ENCODE measurements at places on chromosomes 7 and 10.
A peak's percentile ranks its signal among the peaks of the same experiment; 100 is the strongest.

DNA sequence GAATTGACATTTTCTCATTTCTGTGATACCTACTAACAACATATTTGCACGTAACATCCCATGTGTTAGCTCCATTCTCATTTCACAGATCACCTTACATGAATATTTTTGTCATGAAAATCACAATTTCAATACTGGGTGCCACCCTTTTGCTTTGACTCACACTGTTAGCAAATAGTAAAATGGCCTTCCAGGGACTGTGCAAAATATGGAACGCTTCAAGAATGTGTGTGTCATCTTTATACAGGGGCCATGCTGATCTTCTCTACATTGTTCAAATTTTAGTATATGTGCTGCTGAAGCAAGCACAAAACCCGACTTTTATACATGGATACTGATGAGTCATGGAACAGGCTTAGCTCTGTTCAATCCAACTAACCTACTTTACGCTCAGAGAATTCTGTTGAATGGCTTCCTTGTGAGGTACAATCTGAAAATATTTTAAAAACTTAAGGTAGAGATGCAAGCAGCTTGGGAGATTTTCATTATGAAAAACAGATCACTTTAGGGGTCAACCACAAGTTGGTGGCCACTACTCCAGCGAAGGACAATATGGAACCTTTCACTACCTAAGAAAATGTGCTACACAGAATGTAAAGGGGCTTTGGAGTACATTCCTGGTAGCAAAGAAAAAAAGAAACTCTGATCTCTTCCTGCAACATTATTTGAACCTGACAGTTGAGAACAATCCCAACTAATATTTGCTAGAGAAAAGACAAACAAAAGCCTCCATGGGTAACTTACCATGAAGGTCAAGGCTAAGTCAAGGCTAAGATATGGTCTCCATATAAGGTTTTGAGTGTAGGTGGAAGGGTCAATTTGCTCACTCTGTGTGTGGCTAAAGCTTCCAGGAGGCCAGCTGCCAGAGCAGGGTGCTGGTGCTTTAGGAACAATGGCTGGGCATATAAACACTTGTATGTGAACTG lies 11.9 kb downstream of the ANKRD26 start:
- no peak for DNase-seq

DNA sequence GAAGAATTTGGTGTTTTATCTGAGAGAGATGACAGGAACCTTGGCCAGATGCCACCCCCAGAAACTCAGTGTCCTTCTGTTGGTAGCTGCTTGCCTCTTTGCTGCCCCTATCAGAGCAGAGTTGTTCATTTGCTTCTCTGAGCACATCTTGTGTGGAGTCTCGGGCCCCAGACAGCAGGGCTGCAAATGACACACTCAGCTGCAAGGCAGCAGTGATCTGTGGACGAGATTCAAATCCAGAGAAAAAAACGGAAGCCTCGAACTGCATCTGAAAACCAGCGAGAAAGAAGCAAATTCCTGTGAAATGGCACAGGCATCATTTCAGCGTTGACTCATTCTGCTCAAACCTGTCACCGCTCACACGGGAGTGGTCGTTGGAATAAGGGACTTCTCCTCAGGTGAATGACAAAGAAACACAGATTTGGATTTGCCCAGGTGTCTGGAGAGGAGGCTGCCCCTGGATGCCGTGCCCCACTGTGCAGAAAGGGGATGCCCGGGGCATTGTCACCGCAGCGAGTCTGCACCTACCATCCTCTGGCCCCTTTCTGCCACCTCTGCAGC lies 144.7 kb downstream of the PFKFB3 start:
- DNase-seq, result peak; percentile 12

GRCh38 chr10:49734676-49735075 lies 27.4 kb downstream of the OGDHL start:
- no peak for DNase-seq

DNA sequence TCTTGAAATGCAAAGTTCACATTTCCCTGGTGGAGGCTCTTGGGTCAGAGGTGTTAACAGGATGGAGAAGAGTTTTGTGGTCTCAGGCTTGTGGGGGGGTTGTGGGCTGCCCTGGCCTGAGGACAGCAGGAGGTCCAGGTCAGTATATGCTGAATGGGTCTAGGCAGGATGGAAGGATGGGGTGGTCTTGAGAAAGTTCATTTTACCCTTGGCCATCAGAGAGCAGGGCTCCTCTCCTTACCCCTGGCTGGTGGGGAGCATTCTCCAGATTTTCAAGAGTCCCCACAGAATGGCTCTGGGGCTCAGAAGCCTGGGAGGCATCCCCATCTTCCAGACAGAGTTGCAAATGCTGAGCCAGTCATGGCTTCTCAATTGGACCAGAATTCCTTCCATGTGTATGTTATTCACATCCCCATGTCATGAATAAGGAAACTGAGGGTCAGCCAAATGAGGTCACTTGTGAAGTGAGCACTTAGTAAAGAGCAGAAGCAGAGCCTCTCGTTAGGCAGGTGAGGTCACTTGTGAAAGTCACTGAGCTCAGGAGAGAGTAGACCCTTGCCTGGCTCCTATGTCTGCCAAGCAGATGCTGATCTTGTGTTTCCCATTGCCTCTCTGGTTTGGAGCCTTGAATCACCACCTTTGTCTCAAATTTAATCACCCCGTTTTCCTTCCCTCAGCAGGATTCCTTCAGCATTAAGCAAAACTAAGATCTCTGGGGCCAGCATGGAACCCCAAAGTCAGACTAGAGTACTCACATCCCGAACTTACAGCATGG lies 33.0 kb downstream of the MBL2 start:
- no peak for DNase-seq

DNA sequence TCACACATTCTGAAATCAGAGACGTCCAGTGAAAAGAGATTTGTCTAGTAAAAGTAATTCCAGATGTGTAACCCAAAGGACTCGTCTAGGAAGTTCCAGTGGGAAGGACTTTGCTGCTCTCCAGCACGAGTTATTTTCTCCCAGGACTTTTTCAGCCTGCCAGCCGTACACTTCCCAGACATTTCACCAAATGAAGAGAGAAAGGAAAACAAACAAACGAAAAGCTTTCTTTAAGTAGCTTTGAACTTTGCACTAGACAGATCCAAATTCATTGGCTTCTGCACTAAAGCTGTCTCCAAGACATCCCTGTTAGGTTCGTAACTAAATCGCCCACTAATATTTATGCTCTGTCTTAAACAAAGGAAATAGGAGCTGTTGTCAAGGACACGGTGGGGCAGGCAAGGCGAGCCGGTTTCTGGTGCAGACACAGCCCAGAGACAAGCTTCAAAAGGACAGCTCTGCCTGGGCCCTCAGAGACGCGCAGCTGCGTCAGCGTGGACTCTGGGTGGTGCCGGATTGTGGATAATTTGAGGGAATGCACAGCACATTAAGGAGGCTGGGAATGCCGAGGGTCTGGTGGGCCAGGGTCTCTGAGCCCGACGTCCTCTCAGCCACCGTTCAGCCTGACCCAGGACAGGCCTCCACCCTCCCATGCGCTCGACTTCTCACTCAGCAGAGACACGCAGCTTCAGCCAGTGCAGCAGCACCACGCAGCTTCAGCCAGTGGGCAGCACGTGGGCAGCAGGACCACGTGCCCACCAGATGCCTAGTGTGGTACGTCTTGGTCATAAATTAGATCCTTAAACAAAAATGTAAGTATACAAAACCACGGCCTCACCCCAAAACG lies 64.1 kb upstream of the INSIG1 start:
- no peak for DNase-seq

GRCh38 chr7:39526666-39527065 lies 39.5 kb upstream of the YAE1 start:
- no peak for DNase-seq

DNA sequence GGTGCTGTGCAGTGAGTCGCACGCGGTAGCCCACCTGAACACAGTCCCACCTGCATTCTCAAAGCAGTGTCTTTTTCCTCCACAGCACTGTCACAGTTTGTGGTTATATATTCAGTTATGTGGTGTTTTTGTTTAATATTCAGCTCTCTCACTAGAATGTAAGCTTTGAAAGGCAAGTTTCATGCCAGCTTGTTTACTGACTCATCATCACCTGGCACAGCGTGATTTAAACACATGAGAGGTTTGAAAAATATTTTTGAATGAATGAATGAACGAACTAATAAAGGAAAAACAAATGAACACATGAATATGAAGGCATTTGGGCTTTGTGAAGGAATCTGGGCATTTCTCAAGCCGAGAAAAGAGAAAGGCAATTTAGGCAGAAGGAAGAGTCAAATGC lies 51.9 kb upstream of the TM9SF3 start:
- no peak for DNase-seq

DNA sequence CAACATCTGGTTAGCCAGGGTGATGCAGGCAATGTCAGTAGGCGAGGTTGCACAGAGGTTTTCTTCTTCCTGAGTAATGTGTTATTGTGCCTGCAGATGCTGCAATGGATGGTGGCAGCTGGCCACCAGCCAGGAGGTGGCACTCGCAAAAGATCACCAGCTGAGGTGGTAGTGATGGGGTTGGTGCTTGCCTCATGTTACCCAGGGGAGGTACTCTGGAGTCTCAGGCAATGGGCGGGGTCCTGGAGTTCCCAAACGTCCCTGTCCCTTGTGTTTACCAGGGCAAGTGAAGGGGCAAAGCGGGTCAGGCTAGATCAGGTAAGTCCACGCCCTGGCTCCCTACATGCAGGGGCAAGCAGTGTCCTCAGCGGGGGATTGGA lies 21.1 kb downstream of the CLRN3 start:
- DNase-seq, result no peak

DNA sequence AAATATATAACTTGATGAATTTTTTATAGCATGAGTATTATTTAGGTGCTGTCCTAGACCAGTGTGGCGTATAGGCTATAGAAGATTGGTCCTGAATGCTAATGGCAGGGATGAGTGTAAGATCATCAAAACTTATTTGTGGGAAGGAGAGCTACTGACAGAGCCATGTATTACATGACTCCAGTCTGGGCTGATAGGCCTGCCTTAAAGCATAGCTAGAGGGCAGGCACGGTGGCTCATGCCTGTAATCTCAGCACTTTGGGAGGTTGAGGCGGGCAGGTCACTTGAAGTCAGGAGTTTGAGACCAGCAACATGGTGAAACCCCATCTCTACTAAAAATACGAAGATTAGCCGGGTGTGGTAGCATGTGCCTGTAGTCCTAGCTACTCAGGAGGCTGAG lies 198.1 kb upstream of the KLF14 start:
- no peak for DNase-seq

DNA sequence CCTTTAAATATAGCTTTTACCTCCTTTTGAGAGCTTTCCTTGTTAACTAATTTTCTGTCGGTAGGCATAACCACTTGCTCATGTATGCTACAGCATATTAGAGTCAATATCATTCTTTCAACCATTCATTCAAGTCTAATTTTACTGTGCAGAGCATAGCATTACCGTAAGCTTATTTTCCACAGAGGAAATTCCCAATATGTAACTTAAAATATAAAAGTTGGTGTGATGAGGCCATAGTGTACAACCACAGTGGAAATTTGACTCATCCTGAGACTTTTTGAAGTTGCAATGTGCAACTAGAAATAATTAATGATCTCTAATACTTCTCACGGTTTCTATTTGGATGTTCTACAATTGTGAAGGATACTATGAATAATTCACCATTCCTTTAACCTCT lies 80.6 kb upstream of the KLF6 start:
- no peak for DNase-seq

- DNase-seq, result no peak
Measured at GRCh38 chr7:101390901-101391301, 28.2 kb downstream of the COL26A1 start.

- no peak for DNase-seq
Measured at GRCh38 chr10:7610651-7611389, 55.9 kb downstream of the ITIH5 start.

- no peak for DNase-seq
Measured at GRCh38 chr7:146129296-146129695, 12.7 kb downstream of the CNTNAP2 start.

- no peak for DNase-seq
Measured at GRCh38 chr7:18144166-18144565, 116.5 kb upstream of the PRPS1L1 start.

DNA sequence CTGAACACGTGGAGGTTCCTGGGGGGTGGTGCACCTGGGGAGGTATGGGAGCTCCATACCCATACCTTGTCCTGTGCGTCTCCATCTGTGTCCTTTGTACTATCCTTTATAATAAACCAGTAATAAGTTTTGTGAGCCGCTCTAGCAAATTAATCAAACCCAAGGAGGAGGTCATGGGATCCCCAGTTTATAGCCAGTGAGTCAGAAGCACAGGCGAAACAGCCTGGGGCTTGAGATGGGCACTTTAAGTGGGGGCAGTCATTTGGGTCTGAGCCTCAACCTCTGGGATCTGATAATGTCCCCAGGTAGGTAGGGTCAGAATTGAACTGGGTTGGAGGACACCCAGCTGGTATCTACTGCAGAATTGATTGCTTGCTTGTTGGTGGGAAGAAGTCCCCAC lies 16.9 kb downstream of the SNX10 start:
- DNase-seq, result no peak

- no peak for DNase-seq
Measured at GRCh38 chr10:16776896-16777295, 40.3 kb downstream of the RSU1 start.

DNA sequence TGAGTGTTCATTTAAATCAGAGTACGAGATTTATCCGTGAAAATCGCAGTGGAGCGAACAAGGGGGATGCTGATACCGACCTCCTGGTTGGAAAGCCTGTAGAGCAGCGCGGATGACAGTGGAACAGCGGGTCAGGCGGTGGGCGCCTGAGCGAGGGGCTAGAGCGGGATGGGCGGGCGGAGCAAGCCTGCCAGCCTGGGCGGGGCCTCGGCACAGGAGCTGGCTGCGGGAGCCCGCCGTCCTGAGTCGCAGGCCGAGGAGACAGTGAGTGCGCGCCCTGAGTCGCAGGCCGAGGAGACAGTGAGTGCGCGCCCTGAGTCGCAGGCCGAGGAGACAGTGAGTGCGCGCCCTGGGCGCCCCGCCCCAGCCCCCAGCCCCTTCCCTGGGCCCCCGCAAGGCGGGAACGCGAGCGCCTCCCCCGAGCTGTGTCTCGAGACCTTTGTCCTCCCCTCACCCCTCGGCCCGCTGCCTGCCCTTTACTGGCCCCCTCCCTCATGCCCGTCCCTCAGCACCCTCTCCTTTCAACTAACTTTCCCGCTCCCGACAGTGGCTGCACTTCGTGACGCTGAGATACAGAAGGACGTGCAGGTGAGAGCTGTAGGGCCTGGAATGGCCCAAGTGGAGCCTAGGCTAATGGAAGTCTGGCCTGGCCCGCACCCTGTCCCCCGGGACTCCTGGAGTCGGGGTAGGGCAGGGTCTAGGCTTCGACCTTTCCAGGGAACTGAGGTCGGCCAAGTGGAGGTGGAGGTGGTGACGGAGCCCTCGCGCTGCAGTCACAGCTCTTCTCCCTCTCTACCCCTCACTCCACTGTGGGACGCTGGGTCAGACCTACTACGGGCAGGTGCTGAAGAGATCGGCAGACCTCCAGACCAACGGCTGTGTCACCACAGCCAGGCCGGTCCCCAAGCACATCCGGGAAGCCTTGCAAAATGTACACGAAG lies at the start of gene AS3MT:
AS3MT (plus strand) TSS at position 213 of the 941 bp plus-strand sequence; CDS start at position 336, 123 bp downstream.
- no peak for DNase-seq

- DNase-seq, result no peak
Measured at GRCh38 chr7:84102213-84102612, 92.4 kb downstream of the SEMA3A start.

- DNase-seq, result no peak
Measured at GRCh38 chr7:46610746-46611145, 689.7 kb upstream of the IGFBP3 start.

GRCh38 chr7:35695473-35695850 lies 527 bp upstream of the HERPUD2 start:
- DNase-seq, result no peak

All from activated CD8-positive, alpha-beta memory T cell treated with anti-CD3 and anti-CD28 coated beads for 4 hours (primary cell).